ENCODE measurements at places on chromosomes 2 and 18. TPM values are rescaled to one million over a fixed set of nuclear protein-coding genes. Genes with fewer than 3 reads are reported as not detected.

Gene SLC11A1
- total RNA-seq: not detected

- DNase-seq: no peak
These were observed 184.2 kb upstream of the SLC35G4 start for GRCh38 chr18:11425211-11425610.

DNA sequence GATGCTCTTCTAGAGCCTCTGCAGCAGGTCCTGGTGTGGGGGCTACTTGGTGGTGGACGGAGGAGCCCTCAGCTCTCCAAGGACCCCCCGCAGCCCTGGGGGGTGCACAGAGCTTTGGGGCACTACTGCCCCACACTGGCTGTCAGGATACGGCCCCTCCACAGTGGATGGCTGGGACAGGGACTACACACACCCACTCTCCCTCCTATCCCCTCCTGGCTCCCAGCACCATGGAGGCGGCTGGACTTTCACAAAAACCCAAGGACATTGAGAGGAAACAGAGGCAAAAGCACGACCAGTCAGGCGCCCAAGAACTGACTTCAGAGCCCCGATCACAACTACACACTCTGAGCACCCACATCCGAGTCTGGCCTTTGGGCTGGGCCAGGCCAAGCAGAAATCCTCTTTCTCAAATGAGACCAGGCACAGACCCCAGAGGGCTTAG lies 12.6 kb downstream of the GPR35 start:
- peak; percentile 43 for DNase-seq

Gene SERPINB12
- not detected for total RNA-seq

Gene GTF2A1L
- total RNA-seq: not detected

Gene ARHGEF33
- total RNA-seq: 0.14 TPM

- no peak for DNase-seq
These were observed 343.3 kb downstream of the CYP26B1 start for GRCh38 chr2:71804281-71804751.

DNA sequence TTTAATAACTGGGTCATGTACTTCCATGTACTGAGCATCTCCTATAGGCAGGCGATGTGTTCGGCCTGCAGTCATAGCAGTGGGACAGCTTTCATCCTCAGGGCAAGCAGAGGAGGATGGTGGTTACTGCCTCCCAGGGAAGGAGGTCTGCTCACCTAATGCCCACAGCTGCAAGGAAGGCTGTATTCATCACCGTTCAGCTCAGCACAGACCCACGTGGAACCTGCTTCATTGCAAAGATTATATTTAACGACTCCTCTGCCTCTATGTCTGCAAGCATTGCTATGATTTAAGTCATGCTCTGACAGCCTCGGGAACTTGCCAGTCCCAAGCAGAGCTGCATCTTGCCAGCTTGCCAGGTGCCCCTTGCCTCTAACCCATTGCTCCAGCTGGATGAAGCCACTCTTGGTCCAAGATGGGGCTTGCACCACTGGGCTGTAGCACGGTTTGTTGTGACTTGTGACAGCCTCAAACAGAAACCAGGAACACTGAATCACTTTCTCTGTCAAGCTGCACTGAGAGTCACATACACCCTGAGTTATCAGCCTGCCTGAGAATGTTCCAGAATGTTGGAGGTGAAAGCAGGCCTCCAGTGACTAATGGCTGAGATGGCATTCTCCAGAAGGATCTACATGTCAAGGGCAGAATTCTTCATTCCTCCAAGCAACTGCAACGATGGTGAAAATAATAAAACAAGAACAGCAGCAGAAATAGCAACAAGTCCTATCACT lies 651.1 kb upstream of the ID2 start:
- no peak for DNase-seq

DNA sequence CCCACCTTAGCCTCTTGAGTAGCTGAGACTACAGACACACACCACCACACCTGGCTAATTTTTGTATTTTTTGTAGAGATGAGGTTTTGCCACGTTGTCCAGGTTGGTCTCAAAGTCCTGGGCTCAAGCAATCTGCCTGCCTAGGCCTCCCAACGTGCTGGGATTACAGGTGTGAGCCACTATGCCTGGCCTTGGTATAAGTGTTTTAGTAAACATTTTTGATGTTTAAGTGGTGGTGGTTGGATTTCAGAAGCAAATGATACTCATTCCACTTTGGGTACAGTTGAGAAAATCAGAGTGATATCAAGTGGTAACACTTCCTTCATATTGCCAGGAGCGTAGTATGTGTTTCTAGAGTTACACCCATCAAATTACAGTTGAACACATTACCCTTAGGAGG lies 25.4 kb downstream of the ACADL start:
- DNase-seq: no peak

DNA sequence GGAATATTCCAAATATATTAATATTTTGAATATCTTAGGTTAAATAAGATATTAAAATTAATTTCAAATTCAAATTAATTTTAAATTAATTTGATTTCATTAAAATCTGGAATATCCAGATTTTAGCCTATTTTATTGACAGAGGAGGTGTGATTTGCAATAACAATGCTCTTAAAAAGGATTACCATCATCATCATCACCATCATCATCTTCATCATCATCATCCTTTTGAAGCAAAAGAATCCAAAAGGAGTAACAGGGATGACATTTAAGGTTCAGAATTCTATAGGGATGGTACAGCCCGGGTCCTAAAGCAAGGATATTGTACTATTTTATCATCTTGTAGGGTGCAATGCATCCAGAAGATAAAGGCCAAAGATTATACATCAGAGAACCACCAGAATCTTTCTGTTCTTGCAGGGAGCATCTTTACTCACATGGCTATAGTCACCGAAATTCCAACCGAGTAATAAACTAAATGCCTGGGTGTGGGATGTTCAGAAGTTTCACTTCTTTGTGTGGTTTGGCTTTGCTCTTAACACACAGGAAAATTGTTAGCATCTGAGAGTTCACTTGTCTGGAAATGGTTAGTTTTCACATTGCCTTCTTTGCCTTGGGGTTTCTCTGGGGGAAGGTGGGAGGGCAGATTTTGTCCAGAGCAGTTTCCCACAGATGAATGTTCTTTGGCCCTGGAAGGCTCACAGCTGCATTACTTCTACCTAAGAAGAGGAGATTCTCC lies 99.1 kb upstream of the ITGA6 start:
- DNase-seq: no peak

Gene DRC1
- total RNA-seq: not detected

Data from activated naive CD4-positive, alpha-beta T cell treated with anti-CD3 and anti-CD28 coated beads, Interleukin-2, amount 50 U/mL, for 72 hours (primary cell).